ENCODE measurements at places on chromosomes 5 and 9.

GRCh38 chr9:109383947-109384346 is 63.1 kb upstream of the EPB41L4B start:
- DNase-seq: no peak

GRCh38 chr5:68942169-68942568 is 151.6 kb upstream of the SLC30A5 start:
- no peak for DNase-seq

GRCh38 chr9:87322840-87323635 is 174.6 kb upstream of the DAPK1 start:
- peak; percentile 59 for DNase-seq

DNA sequence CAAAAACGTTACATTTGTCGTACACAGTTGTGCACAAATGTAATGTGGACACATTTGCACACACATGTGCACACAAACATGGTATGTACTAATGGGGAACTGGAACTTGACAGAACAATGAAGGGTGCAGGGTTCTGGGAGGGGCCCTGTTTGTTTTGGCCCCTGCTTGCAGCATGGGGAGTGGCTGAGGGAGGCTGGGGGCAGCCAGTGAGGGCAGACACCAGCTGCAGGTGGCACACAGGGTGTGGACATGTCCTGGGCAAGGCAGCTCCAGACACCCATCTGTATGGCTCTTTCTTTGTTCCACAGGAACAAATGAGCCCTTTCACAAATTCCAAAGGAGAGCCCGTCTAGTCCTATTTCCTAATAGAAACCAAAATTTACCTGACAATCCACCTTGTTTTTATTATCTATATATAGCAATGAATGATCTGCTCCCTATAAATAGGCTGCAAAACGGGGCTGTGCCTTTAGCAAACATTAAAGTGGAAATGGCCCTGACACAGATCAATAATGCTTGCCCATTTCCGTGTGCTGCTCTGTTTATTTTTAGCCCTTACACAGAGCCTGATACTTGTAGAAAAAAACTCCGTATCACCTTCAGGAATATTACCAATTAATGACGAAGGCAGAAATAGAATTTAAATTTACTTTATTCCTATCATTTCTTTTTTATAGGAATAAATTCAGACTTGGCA is 26.4 kb downstream of the MARCHF3 start:
- DNase-seq: no peak

DNA sequence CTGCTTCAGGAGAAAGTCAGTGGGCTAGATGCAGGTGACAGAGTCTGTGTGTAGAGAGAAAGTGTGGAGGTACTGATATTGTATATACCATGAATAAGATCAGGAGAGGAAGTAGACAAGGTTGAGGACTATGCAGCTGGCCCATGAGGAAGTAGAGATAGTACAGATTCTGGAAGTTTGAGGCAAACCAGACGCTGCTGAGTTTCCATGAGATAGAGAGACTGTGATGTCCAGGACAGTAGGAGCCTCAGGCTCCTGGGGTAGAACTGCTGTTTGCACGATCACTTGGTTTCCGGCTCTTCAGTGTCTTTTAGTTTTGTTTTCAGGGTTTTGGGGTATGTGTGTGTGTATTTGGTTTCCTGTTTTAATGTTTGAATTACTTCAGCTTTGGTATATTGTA is 13.6 kb downstream of the OTULINL start:
- peak; percentile 16 for DNase-seq

DNA sequence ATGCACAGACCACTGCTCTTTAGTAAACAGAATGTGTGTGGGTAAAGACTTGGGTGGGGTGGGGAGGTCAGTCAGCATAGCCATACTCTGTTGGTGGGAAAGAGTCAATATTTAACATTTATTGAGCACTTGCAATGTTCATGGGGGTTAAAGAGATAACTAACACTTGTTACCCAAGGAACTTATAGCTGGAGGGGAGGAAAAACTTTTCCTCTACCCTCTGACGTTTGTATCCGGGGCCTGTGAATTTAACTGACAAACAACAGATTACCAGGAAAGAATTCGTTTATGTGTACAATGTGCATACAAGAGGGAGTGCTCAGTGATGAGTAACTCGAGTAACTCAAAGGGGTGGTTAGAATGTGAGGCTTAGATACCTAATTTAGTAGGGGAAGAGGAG is 6.8 kb upstream of the CLINT1 start:
- no peak for DNase-seq

GRCh38 chr9:78539904-78540303 is 243.0 kb downstream of the PSAT1 start:
- DNase-seq: no peak

GRCh38 chr5:125550274-125550673 is 803.8 kb upstream of the ZNF608 start:
- DNase-seq: peak; percentile 32

- DNase-seq: no peak
These were observed 2.1 kb downstream of the CFAP77 start for GRCh38 chr9:132412089-132412488.

GRCh38 chr9:137828527-137829259 is 48.9 kb upstream of the CACNA1B start:
- peak; percentile 68 for DNase-seq

- DNase-seq: no peak
These were observed 5.0 kb downstream of the DIRAS2 start for GRCh38 chr9:90637626-90638025.

- DNase-seq: peak; percentile 5
These were observed 203.3 kb upstream of the CDH9 start for GRCh38 chr5:27241564-27242257.

GRCh38 chr5:176541338-176542134 is 4.3 kb upstream of the RNF44 start:
- peak; percentile 54 for DNase-seq

GRCh38 chr9:12748954-12749353 is 25.9 kb upstream of the LURAP1L start:
- no peak for DNase-seq

GRCh38 chr5:51632793-51633192 is 249.5 kb downstream of the ISL1 start:
- DNase-seq: peak; percentile 48

GRCh38 chr5:157747173-157747740 is 3.7 kb downstream of the LSM11 start:
- DNase-seq: no peak

GRCh38 chr5:1830571-1831228 is 29.5 kb downstream of the NDUFS6 start:
- no peak for DNase-seq

DNA sequence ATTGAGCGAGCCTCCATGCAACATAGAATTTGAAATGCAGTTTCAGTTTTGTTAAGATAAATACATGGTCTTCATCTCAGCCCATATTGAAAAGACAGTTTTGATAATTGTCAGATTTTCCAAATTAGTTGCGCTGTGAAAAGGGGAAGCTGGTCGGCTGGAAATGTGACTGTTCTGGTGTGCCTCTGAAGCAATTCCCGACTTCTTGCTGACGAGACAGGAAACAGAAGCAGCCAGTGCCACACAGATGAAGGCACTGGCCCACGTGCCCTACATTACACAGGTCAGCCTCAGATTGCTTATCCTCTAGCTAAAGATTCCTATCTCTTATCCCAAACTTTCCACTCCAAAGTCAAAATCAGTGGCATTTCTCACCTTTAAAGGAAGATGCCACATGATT is 214.1 kb upstream of the TLE4 start:
- DNase-seq: peak; percentile 10

GRCh38 chr5:127826011-127826410 is 122.8 kb downstream of the CCDC192 start:
- DNase-seq: no peak

DNA sequence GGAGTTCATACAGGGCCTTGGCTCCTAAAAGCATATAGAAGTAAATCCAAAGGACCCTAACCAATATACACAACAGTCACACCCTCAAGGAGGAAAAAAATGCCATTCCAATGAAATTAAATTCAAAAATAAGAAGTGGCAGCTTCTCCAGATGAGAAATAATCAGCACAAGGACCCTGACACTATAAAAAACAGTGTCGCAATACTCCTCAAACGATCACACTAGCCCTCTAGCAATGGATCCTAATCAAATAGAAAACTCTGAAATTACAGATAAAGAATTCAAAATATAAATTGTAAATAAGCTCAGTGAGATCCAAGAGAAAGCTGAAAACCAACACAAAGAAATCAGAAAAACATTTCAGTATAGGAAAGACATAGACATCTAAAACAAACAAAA is 33.5 kb upstream of the HTR4 start:
- DNase-seq: no peak

- DNase-seq: peak; percentile 98
These were observed at the start of gene SET for GRCh38 chr9:128688501-128689292. Gene SET (plus strand): TSS chr9:128689222. CDS start chr9:128689583, 361 bp downstream.

DNA sequence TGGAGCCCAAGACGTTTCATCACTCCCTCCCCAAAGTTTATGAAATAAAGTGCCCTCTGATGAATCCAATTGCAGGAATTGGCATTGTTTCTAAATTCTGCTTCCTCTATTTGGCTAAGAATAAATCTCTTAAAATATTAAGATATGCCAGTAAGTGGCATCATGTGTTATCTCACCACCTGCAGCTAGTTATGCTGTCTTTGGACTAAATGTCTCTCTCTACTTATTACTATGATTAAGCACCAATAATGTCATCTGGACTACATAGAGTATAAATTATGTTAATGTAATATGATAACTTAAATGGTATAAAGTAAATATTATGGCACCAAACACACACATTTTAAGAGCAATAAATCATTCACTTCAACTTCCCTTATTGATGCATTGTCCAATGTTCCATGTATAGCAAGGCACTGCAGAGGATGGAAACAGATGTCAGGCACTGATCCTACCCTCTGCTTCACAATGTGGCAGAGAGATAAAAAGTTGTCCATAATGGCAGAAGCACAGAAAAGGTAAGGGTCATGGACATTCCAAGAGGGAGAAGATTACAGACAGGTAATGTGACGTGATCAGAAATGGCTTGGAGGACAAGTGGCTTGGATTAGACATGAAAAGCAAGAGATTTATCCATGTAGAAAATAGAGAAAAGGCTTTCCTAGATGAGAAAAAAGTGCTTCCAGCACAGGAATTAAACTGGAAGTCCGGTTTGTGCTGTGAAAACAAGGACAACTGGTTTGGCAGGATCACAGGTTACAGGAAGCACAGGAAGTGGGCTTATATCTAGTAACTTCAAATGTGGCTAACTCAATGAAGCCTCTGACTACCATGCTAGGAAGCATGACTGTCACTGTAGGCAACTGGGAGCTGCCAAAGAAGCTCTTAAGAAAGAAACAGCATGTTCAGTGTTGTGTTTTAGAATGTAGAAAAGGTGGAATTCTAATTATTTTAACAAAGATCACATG is 26.7 kb downstream of the MARCHF11 start:
- no peak for DNase-seq

DNA sequence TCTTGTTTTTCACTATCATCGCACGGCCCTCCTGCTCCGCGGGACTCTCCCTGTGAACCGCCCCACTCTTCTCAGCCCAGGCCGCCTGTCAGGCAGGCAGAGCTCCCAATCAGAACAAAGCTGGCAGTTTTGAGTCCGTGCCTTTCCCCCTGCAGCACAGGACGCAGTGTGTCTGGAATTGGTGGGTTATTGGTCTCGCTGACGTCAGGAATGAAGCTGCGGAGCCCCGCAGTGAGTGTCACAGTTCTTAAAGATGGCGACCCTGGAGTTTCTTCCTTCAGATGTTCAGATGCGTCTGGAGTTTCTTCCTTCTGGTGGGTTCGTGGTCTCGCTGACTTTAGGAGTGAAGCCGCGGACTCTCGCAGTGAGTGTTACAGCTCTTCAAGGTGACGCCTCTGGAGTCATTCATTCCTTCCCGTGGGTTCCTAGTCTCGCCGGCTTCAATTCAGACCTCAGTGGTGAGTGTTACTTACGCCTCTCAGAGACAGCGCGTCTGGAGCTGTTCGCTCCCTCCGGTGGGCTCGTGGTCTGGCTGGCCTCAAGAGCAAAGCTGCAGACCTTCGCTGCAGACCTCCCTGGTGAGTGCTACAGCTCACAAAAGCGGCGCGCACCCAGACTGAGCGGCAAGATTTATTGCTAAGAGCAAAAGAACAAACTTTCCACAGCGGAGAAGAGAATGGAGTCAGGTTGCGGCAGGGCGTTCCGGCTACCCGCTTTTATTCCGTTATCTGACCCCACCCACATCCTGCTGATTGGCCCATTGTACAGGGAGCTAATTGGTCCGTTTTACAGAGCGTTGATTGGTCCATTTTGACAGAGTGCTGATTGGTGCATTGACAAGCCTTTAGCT is 7.4 kb downstream of the ZDHHC11B start:
- peak; percentile 36 for DNase-seq

DNA sequence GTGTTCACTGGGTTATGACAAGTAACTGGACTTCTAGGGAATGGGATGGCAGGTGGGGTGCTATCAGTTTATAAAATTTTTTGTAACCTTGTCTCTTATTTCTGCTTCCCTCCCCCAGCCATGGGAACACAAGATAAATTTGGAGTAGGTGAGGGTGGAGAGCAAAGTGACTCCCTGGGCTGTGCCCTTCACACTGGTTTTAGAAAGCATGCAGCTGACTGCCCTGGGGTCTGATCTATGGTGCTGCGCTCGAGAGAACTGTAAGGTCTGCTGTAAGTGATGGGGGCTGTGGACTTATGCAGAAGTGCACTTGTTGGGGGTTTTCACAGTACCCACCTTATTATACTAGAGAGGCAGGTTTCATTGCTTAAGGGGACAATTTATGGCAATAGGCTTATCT is 247.7 kb upstream of the DMRT1 start:
- no peak for DNase-seq

- peak; percentile 82 for DNase-seq
These were observed 335.4 kb downstream of the MSX2 start for GRCh38 chr5:175059687-175060211.

DNA sequence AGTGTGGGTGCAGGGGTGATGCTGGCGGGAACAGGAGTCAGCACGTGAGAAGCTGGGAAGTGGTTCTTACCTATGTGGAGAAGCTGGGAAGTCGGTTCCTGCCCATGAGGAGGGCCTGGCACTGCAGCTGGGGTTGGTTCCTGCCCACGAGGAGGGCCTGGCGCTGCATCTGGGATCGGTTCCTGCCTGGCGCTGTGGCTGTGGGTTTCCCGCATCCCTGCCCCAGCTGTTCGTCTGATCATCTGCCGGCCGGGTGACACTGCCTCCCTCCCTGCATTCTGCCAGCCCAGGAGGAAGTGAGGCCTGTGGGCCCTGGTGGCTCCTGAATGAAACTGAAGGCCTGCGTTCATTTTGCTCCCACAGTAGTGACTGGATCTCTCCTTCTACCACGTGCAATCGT is 5.1 kb downstream of the OBP2A start:
- peak; percentile 5 for DNase-seq

DNA sequence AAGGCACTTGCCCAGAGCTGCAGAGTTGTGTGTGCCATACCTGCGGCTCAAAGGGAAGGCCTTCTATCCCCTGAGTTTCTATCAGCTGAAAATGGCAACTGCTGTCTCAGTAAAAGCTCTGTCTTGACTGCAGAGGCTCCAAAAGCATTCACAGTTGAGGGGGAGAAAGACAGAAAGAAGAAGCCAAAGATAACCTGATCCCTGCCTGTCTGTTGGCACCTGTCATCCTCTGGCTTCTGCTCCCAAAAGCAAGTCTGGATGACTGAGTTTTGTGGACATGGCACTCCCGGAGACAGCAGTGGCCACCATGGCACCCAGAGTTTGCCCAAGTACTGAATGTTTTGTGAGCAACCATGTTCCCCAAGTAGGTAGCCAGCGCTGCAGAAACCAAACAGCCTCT is 176.6 kb downstream of the NR3C1 start:
- no peak for DNase-seq

GRCh38 chr9:37954581-37954981 is 50.7 kb upstream of the SLC25A51 start:
- DNase-seq: no peak

- DNase-seq: no peak
These were observed 35.5 kb downstream of the ADAM19 start for GRCh38 chr5:157540124-157540523.

- DNase-seq: no peak
These were observed 321.9 kb downstream of the ZSWIM6 start for GRCh38 chr5:61653807-61654580.

GRCh38 chr5:91434348-91434747 is 51.2 kb upstream of the ARRDC3 start:
- no peak for DNase-seq

All from tongue (tissue), 3 donors.